AG09309 (cell line): ENCODE measurements at places on chromosomes 2 and 18.

DNA sequence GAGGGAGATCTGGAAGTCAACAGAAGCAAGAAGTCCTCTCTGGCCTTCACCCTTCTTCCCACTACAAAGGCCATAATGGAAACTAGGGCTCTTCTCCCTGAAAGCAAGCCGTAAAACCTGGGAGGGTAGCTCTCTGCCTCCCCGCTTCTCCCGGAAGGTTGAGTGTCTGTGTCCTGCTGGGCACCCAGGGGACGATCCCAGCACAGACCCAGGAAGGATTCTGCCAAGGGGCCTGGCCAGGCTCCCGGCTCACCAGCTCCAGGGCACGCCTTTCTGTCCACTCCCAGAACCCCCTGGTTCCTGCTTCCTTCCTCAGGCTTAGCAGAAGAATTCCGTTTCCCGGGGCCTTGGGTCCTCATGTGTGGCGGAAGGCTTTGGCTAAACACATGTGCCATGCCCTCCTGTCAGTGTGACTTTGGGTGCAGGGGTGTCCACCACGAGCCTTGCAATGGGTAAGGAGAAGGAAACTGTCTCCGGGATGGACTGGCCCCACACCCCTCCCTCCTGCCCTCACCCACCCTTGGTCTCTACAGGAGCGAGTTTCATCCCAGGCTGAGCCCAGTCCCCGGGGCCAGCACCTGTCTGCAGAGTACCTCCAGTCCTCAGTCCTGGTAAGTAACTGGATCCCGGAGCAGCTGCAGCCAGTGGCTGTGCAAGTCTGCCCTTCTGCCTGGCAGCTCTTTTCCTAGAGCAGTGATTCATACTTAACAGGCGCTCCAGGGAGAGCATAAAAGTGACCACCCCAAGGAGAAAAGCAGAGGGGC lies 135.8 kb downstream of the TPO start:
- no peak for DNase-seq

- no peak for DNase-seq
Observed at GRCh38 chr2:194289712-194290346, 1367.2 kb upstream of the SLC39A10 start.

DNA sequence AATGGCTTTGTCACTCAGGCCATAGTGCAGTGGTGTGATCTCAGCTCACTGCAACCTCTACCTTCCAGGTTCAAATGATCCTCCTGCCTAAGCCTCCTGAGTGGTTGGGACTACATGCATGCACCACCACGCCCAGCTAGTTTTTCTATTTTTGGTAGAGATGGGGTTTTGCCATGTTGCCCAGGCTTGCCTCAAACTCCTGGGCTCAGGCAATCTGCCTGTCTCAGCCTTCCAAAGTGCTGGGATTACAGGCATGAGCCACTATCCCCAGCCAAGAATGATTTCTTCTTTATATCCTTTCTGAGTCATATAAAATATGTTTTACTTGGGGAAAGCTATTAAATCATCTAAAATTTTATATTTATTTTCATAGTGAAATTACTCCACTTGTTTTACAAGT lies 61.3 kb downstream of the CYBRD1 start:
- no peak for DNase-seq

- no peak for DNase-seq
Observed at GRCh38 chr2:147390475-147390874, 454.4 kb upstream of the ACVR2A start.

DNA sequence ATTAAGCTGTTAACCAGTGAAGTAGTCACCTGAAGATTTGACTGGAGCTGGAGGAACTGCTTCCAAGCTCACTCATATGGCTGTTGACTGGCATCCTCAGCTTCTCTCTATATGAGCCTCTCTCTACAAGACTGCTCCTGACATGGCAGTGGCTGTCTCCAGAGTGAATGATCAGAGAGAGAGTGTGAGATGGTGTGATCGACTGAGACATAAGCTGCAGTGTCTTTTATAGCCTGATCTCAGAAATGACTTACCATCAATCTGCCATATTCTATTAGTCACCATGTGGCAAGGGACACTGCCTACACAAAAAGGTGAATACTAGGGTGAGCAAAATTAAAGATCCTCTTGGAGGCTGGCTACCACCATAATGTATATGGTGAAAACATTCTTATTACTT lies 7.8 kb upstream of the RBMS1 start:
- DNase-seq: no peak

DNA sequence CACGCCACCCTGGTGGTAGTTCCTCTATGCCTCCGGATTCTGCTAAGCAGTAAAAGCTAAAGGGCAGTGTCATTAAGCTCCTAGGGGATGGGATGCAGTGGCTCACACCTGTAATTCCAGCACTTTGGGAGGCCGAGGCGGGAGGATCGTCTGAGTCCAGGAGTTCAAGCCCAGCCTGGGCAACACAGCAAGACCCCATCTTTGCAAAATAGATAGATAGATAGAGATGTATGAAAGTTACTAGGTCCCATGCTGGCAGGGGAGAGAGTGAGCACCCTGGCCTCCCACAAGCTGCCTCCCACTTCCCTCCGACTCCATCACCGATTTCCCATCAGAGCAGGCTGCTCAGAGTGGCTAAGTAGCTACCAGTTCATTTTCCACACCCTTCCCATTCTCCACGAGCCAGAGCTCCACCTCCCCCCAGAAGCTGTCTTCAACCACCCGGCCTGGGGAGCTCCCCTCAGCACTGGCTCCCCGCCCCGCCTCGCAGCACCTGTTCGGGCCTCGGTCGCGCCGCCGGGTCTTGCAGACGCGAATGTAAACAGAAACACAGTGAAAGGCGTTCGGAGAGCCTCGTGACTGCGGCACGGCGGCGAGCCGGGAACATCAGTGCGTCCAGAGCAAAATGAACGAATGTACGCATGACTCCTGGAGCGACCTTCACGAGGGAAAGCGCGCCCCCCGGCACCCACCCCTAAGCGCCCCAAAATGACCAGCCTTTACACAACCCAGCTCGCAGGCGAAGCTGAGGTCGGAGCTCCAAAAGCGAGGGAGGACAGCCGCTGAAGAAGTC lies 598 bp upstream of the CEP68 start:
- no peak for DNase-seq

GRCh38 chr18:59218018-59218417 lies 1.9 kb upstream of the GRP start:
- DNase-seq: no peak

- DNase-seq: no peak
Observed at GRCh38 chr18:40670668-40671375, 1284.2 kb upstream of the PIK3C3 start.

DNA sequence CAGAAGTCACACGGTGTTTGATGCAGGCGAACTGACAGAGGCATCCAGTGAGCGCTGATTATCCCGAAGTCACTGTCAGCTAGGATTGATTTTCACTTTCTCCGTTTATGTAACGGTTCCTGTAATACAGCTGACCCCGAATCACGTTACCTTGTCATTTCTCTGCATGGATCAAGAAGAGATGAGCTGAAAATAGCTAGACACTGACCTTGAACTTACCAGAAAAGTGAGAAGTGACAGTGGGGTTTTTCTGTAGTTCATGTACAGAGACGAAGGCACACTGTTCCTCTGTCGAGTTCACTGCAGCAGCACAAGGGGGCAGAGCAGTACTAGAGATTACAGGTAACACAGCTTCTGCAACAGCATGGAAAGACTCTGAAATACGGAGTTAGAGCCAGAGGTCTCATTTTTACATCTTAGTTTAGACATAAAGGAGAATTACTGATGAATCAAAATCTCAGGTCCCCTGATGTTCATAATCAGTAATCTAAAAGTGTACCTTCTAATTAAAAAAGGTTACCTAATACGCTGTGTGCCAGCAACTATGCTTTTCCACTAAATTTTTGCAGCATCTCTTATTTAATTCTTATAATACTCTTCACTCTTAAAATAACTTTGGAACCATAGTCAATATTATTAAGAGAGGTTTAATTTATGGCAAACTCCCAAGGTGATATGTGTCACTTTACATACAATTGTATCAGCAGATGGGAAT lies 33.1 kb downstream of the ARHGAP15 start:
- no peak for DNase-seq

DNA sequence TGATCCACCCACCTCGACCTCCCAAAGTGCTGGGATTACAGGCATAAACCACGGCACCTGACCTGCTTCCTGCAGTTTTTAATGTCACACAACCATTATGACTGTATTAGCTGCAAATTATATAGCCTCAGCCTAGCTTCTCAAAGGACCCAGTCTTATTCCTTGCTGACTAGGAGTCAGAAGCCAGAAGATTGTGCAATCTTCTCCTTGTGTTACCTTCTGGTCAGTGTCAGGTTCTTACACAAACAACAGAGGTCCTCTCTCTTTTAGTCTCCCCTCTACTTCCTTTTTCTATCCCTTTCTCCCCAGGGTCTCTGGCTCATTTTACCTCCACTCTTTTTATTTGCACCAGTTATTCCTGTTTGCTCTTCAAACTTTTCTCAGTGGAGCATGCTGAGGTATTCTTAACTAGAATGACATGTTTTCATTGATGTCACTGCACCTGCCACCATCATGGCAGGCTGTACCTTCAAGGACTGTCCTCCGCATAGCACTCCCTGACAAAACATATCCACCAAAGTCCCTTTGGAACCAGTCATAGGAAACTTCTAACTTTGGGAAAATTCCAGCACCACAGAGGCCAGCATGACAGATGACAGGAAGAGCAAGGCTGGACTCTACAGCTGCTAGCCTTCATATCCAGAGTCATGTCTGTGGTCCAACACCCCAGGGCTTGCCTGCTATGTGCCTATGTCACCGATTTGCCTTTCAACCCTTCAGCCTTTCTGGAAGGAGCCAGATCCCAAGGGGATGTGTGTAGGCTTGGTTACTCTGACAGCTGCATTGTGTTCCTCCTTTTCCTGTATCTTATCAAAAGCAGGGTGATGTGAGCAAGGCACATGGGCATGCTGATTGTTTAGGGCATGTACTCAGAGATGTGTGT lies 45.2 kb upstream of the EPC2 start:
- DNase-seq: no peak

GRCh38 chr2:88077080-88077479 lies 9.5 kb downstream of the SMYD1 start:
- no peak for DNase-seq

- no peak for DNase-seq
Observed at GRCh38 chr2:66303471-66303870, 131.5 kb upstream of the MEIS1 start.

DNA sequence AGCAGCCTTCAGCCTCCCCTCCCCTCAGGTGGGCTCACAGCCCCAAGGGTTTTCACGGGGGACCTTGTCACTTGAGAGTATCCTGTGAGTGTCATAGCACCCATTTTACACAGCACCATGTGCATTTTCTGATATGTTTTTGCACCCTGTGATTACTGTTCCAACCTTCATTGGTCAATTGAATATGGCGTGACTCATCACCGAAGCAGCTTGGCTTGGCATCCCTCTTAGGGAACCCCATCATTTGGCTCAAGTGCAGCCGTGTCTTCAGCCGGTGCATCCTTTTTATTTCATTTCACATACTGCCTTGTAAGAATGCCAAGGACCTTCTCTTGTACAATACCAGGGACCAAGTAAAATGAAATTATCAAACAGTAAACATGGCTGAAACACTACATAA lies 57.6 kb downstream of the NPAS2 start:
- DNase-seq: no peak

- DNase-seq: no peak
Observed at GRCh38 chr18:28132084-28132483, 44.8 kb downstream of the CDH2 start.

- DNase-seq: no peak
Observed at GRCh38 chr2:44477657-44478414, 116.1 kb downstream of the CAMKMT start.

DNA sequence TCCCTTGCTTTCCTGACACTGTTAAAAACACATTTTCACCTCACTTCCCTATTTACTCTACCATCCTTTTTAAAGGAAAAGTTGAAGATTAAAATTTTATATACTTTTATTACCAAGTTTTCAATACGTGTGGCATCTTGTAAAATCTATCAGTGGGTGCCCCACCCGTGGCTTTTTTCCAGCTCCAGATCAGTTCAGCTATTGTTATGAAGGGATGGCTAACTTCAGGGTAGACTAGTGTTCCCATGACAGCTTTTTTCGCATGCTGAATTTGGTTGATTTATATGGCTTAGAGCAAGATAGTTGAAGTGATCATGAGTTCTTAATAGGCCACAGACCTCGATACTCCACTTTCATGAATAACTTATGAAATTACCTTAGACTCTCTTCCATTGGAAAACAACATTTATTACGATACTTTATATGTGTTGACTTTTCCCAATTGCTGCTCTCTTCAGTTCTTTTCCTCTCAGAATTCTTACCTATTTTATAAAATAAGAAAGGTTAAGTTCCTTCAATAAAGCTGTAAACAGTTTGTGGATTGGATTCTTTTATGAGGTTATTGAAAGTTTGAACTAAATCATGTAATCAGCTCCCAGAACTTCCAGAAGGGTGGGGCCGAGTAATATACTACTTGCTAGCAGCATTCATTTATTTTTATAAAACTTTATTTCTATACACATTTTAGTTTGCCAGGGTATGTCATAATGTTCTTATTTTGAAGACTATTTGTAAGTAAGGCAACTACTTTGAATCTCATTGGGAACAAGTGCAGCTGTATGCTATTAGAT lies 680.9 kb downstream of the SATB2 start:
- DNase-seq: no peak

GRCh38 chr2:226760412-226761194 lies 39.0 kb downstream of the IRS1 start:
- peak; percentile 68 for DNase-seq

- DNase-seq: no peak
Observed at GRCh38 chr2:191115804-191116203, 35.0 kb downstream of the STAT4 start.

GRCh38 chr2:189719571-189719970 lies 43.0 kb downstream of the OSGEPL1 start:
- DNase-seq: no peak

DNA sequence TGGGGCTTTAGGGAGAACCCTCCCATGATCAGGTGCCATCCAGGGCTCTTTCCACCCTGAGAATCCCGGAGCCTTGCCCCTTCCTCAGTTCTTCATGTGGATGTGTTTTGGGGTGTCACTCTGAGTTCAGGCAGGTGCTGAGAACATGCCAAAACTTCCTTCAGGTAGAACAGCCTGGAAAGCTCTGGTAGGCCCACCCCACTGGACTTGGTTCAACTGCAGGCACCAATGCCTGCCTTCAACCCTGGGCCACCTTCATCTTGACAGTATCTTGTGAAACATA lies 85.8 kb downstream of the EPAS1 start:
- no peak for DNase-seq

DNA sequence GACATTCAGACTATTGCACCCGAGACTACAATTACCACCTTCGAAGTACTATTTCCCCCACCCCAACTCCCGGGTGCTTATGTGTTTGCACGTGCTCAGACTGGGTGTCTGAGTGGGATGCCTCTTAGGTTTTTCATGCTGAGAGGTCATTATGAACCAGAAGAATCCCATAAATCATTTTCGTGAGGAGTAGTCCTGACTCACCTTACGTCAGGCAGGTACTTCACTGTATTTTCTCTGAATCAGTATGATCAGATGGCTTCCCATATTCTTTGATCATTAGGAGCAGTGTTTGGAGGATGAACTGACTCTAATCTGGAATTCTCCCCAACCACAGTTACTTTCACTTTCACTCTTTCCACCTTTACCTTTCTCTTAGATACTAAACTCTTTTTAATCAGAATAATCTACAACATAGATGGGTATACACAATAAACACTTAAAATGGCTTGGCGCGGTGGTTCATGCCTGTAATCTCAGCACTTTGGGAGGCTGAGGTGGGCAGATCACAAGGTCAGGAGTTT lies 38.4 kb upstream of the STAT4 start:
- no peak for DNase-seq
